ENCODE measurements at places on chromosomes 2 and 18.

DNA sequence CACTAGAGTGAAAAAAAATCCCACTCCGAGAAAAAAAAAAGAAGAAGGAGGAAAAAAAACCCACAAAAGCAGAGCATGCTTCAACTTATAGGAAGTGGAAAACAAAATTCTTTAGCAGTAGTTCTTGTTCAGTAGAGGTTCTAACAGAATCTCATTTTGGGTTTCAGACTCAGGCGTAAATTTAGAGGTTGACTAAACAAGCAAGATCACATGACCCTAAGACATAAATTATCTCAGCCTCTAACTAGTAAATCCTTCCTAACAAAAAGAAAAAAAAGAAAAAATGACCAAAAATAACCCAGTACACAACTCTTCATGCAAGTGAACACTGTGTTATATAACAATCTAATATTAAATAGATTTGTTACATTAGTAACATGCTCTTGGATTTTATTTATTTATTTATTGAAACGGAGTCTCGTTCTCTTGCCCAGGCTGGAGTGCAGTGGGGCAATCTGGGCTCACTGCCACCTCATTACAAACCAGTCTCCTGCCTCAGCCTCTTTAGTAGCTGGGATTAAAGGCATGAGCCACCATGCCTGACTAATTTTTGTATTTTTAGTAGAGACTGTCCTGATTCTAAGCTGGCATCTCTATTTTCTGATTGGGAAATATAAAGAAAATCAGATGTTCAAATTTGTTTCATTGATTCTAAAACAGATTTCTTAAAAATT is 35.4 kb downstream of the PPP4R3B start:
- no peak for DNase-seq

GRCh38 chr18:49725809-49726674 is 87.3 kb downstream of the ACAA2 start:
- peak; percentile 36 for DNase-seq

DNA sequence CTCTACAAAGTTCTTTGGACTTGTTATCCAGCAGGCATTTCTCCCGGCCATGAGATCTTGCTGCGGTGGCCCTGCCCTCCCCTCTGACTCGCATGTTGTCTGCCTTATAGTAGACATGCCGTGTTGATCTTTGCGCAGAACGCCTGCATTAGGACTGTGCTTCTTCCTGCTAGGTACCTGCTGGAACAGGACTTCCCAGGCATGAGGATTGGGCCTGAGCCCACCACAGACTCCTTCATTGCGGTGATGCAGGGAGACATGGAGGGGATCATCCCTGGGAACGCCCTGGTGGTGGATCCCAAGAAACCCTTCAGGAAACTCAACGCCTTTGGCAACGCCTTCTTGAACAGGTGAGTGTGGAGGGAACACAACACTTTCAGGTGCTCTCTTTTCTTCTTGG is 10.1 kb downstream of the EHD3 start:
- DNase-seq, result no peak

- DNase-seq, result no peak
Observed at GRCh38 chr2:107932488-107932887, 53.8 kb upstream of the SLC5A7 start.

- DNase-seq, result peak; percentile 12
Observed at GRCh38 chr2:137964066-137964858, at the start of gene HNMT. TSS of gene HNMT (plus strand) at chr2:137964473. CDS start at chr2:137964492, 19 bp downstream.

DNA sequence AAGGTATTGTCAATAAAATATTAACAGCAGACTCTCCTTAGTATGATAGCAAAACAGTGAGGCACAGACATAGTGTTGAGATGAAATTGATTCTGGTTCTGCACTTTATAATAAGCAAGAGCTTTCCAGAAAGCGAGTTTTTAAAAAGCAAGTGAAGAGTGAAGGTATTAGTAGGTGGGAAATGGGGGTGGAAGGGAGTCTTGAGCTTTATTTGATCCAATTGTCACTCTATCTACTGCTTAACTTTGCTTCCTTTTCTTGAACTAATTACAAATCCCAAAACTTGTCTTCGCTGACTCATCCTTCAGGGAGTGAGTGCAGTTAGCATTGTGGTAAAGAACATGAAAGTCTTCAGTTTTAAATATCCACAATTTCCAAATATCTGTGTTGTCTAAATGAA is 120.6 kb upstream of the BOD1L2 start:
- DNase-seq, result no peak

GRCh38 chr2:119759451-119760236 is at the start of gene PTPN4:
TSS of gene PTPN4 (plus strand) at chr2:119759922. CDS start at chr2:119809854, 49,932 bp downstream.
- DNase-seq, result peak; percentile 99

DNA sequence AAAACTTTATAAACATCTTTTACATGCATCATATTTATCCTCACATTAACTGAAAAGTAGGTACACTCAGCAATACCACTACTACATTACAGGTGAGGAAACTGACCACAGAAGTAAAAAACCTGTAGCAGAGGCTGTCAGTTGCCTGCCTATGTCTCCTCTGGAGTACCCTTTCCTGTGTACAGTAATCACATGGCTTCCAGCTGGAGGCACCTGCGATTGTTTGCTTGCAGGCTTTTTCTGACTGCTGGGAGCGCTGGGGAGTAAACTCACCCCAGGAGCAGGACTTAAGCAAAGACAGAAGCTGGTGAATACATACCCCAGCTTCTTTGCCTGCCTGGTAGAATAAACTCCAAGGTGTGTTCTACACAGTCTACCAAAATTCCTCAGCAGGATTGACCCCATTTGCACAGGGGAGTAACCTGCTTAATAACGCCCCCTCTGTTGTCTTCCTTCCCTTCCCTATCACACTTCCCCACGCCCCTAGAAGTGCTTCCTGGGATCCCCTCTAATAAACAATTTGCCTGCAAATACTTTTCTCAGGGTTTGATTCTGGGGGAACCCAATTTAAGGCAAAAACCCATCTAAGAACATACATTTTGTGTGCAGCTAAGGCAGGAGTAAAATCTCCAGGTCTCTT is 138.9 kb downstream of the PTH2R start:
- no peak for DNase-seq

- DNase-seq, result no peak
Observed at GRCh38 chr2:231655894-231656293, 52.4 kb upstream of the PTMA start.

- DNase-seq, result no peak
Observed at GRCh38 chr2:112918256-112918655, 7.3 kb downstream of the IL37 start.

DNA sequence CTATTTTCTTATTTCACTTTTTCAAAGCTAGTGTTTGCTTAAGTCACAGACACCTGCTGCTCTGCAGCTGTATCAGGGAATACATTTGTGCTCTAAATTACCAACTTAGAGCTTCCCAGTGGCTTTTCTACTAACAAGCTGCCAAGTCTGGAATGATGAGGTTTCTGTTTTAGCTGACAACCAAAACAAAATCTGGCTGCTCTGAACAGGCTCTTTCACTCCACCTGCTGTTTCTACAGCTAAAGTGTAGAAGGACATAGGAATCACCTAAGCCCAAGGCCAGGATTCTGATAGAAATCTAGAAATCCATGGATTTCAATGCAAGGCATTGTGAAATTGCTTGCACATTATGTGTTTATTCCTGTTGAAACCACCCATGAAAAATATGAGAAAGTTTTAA is 201.2 kb downstream of the SUCLG1 start:
- DNase-seq, result peak; percentile 71

DNA sequence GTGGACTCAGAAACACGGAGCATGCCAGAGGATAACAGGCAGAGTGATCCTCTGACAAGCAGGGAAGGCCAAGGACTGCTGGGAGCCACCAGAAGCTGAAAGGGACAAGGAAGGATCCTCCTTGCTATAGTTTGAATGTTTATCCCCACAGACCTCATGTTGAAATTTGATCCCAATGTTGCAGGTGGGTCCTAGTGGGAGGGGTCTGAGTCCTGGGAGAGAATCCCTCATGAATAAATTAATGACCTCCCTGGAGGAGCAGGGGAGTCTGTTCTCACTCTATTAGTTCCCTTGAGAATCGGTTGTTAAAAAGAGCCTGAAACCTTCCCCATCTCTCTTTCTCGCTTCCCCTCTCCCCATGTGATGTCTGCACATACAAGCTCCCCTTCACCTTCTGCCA is 124.4 kb downstream of the FBXO15 start:
- no peak for DNase-seq

DNA sequence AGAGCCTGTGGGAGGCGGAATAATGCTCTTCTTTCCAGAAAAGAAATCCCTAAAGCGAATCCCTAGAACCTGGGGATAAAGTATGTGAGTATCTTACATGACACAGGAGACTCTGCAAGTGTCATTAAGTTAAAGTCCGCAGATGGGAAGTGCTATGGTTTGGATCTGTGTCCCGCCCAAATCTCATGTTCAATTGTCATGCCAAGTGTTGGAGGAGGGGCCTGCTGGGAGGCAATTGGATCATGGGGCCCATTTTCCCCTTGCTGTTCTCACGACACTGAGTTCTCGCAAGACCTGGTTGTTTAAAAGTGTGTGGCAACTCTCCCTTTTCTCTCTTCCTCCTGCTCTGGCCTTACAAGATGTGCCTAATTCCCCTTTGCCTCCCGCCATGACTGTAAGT is 207.8 kb downstream of the MYT1L start:
- DNase-seq, result no peak

GRCh38 chr2:205680067-205680466 is 2.2 kb upstream of the NRP2 start:
- DNase-seq, result peak; percentile 89

DNA sequence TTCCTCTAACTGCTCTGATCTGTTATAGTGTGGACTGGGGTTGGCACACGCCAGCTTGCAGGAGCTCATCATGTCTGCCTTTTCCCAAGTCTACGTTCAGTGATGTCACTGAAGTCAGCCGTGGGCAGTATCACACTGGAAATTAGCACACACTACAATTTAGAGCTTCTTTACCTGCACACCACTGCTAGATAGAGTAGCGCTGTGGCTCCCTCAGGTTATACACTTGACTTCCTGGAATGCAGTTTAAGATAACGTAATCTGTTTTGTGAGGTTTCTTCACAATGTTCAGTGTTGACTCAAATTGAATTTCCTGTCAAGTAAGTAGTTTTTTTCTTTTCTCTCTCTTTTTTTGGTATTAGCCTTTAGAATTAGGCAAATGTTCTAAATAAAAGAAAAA is 487.2 kb downstream of the DCDC2C start:
- peak; percentile 28 for DNase-seq

DNA sequence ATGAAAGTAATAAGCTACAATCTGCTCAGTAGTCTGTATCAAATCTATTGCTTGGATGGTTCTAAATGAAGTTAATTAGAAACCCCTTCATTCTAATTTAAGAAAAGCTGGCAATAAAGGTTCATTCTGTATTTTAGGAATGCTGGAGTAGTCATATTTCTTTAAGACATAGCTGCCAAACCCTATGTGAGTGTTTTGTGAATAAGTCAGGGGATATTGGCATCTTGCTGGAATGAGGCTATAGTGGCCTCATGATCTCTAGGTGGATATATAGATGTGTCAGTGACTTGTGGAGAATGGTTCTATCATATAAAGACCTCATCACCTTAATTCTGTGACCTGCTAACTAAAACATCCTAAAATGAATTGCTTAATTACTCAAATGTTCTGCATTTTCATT is 196.3 kb downstream of the PDE1A start:
- DNase-seq, result peak; percentile 13

DNA sequence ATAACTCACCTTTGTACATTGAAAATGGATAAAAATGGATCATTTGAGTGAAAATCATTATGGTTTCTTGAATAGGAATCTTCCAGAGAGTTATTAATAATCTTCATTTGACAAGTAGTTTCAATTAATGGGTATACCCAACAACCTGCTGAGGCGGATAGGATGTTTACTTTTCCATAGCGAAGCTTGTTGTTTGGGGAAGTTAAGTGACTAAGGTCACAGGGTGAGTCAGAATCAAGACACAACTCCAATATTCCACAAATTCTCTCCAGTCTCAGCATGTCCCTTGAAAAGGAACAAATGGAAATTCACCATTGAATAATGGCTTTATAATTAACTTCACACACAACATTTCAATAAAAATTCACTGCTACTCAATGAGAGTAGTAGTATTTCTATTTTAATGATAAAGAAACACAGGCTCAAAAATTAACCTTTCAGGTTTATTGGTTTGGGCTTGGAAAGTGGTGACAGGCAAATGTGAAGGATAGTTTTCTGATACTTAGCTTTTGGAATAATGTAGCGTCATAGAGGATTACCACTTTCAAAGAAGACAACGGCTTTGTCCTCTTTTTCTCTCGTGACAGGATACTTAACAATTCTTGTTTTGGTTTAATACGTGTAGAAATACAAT is 211.3 kb downstream of the GPD2 start:
- DNase-seq, result no peak

- DNase-seq, result peak; percentile 41
Observed at GRCh38 chr2:179049546-179050311, at the start of gene CCDC141. TSS of gene CCDC141 (minus strand) at chr2:179050137. CDS start at chr2:179049941, 196 bp downstream.

DNA sequence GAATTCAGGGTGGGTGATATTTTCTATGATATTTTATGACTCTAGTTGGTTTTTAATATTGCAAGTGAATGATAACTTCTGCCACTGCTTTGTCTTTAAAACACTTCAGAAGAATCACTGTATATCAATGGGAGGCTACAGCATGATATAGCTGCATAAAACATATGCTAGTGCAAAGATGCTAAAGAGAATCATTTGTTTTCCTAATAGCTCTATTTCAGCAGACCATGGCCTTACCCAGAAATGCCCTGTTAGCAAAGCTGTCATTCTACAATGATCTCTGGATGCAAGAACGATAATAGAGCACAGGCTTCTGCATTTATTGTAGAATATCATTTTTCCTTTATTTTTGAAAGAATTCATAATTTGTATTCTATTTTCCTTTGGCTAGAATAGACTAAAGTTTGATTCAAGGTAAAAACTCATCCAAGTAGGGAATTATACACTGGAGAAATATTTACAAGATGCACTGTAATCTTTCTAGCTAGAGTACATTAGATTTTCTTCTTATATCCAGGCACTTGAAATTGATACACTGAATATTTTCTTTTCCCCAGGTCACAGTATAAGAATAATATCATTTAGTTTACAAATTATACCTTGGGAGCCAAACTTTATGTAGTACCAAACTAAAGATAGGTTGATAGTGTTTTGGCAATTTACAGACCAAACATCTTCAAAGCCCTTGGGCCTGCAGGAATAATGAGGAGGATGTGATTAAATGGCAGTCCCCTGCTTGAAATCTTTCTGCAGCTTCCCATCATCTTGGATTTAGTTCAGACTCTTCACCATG is 252.6 kb upstream of the LINC00305 start:
- DNase-seq, result no peak

DNA sequence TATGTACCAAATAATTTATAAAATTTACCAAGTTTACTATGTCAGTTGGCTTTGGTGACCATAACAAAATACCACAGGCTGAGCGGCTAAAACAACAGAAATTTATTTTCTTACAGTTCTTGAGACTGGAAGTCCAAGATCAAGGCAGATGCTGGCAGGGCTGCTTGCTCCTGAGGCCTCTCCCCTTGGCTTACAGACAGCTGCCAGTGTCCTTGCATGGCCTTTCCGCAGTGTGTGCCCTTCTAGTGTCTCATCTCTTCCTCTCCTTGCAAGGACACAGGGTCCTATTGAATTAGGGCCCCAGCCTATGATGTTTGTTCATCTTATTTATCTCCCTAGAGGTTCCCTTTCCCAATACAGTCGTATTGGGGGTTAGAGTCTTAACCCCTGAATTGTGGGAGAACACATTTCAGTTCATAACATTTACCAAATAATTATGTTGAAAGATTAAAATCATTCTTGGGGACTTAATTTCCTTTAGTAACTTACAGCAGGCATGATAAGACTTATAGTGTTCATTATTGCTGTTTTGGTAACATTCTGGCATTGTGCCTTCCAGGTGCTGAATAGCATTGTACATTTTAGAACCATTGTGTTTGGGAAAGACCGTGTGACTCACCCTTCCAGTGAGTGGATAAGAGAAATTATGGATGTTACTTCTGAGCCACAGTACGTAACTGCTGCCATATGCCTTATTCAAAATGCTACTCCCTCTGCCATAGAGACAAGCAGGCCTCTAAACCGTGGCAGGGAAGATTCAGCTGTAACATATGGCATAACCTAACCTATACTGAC is 317.5 kb downstream of the TMX3 start:
- no peak for DNase-seq

All from trophoblast cell (in vitro differentiated cells and primary cell).